ENCODE measurements at places on chromosomes 2 and 18.

DNA sequence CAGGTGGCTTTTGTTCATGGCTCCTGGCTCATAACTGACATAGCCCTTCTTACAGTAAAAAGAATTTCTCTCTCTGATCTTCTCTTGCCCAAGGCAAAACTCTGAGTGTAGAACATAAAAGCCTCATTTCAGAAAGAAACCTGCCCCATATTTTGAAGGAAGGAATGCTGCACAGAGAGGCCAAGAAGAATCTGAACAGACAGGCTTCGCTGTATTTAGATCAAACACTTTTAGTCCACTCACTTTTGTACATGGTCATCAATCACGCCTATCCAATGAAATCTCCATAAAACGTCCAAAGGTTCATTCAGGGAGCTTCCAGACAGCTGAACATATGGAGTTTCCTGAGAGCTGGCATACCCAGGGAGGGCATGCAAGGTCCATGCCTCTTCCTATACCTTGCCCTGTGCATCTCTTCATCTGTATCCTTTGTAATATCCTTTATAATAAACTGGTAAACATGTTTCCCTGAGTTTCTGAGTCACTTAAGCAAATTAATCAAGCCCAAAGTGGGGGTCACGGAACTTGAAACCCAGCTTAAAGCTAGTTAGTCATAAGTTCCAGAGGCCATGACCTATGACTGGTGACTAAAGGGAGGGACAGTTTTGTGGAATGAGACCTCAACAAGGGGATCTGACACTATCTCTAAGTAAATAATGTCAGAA, 62.5 kb upstream of the TMEM247 start:
- DNase-seq = no peak

- DNase-seq = no peak
These were observed 355.0 kb downstream of the DSC3 start for GRCh38 chr18:30687501-30687900.

GRCh38 chr2:197073270-197073669, 146.8 kb upstream of the PGAP1 start:
- no peak for DNase-seq

DNA sequence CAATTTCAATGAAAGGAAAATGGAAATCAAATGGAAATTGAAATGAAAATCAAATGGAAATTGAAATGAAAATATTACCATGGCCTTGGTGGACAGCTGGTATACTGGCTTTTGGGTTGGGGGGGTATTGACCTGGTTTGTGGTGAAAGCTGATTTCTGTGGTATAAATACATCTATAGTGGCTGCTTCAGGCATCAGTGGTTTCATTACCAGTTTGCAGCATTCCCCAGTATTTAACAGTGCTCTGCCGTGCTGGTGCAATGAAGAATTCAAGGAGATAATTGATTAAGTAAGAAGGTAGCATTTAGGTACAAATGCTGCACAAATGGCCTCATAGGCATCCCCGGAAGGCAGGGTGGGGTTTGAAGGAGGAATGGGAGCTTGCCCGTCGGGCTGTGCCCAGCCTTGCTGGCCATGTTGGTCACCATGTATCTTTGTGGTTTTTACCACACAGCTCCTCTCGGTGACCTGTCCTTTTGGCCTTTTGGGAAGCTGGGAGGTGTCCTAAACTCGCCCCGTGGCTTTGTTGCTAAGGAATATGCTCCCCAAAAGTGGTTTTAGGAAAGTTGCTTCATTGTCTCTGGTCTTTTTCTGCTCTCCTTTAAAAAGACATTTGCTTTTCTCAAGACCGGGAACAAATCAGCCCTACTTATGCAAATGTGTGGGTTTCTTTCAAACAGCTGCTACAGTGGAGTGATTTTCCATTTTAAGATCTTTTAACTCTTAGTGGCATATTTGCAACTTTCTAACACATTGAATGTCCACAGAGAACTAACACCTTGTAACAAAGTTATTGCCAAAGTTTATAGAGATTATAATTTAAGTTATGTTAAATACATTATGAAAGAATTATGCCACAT, 28.6 kb downstream of the SNTG2 start:
- no peak for DNase-seq

GRCh38 chr18:63339920-63340484, 20.4 kb upstream of the BCL2 start:
- peak; percentile 56 for DNase-seq

GRCh38 chr18:76922107-76922506, 99.8 kb downstream of the ZNF236 start:
- DNase-seq = peak; percentile 45

DNA sequence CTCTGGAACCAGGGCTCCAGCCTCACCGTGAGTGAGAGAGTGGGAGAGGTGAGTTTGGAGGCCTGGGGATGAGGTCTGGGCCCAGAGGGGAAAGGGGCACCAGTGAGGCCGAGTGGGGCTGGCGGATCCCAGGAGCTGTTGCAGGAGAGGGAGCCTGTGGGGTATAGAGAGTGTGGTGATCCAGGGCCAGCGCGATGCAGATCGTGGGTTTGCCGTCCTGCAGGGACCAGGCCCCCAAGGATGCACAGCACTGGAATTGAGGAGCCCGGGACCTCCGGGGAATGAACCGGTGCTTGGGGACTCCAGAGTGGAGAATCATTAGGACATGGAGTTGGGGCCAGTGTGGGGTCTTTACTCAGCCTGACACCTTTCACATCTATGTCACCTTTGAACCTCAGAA, 25.7 kb upstream of the RAB6D start:
- DNase-seq = no peak

- DNase-seq = no peak
These were observed 10.3 kb downstream of the CYP1B1 start for GRCh38 chr2:38065502-38066135.

DNA sequence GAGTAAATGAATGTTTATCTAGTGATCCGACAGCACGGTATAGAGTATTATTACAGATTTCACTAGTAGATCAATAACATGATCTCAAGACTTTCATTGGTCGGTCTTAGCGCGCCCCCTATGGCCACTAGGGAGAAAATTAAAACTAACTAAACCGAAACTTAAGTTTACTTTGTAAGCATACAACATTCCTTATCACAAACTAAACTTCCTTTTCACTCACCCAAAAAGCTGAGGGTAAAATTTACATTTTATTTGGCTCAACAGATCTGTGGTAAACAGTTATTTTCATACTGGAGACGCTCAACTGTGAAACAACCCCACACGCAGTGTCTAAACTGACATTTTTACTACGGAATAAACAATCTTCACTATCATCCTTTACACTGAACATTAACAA, 215.6 kb upstream of the MAP2 start:
- no peak for DNase-seq

DNA sequence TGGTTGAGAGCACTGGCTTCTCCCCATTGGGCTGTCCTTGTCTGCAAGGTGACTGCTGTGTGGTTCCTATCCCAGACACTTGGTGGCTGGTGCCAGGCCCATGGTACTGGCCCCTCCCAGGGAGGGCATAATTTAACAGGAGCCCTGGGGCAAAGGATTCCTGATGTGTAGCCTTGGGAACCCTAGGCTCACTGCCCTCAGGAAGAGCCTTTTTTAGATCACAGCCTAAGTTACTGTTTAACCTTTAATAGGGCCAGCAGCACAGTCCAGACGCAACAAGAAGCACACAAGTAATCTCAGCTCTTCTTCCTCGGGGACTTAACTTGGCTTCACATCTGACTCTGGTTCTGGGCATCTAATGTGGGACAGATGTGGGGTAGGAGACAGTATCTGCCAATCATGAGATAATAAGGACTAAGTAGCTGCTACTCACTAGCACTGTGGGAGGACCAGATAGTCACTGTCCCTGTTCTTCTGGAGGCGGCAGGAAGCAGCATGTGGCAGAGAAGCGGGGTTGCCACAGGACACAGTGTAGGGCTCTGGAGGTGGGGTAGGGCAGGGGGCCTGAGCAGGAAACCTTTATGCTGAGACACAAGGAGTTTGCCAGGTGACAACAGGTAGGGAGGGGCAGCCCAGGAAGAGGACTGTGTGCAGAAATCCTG, 136.3 kb downstream of the TMEM17 start:
- DNase-seq = no peak

DNA sequence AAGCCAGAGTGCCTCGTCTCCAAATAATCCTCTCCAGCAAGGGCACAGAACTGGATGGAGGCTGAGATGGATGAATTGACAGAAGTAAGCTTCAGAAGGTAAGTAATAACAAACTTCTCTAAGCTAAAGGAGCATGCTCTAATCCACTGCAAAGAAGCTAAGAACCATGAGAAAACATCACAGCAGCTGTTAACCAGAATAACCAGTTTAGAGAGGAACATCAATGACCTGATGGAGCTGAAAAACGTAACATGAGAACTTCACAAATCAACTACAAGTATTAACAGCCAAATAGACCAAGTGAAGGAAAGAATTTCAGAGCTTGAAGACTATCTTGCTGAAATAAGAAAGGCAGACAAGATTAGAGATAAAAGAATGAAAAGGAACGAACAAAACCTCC, 32.3 kb downstream of the WDPCP start:
- DNase-seq = no peak

DNA sequence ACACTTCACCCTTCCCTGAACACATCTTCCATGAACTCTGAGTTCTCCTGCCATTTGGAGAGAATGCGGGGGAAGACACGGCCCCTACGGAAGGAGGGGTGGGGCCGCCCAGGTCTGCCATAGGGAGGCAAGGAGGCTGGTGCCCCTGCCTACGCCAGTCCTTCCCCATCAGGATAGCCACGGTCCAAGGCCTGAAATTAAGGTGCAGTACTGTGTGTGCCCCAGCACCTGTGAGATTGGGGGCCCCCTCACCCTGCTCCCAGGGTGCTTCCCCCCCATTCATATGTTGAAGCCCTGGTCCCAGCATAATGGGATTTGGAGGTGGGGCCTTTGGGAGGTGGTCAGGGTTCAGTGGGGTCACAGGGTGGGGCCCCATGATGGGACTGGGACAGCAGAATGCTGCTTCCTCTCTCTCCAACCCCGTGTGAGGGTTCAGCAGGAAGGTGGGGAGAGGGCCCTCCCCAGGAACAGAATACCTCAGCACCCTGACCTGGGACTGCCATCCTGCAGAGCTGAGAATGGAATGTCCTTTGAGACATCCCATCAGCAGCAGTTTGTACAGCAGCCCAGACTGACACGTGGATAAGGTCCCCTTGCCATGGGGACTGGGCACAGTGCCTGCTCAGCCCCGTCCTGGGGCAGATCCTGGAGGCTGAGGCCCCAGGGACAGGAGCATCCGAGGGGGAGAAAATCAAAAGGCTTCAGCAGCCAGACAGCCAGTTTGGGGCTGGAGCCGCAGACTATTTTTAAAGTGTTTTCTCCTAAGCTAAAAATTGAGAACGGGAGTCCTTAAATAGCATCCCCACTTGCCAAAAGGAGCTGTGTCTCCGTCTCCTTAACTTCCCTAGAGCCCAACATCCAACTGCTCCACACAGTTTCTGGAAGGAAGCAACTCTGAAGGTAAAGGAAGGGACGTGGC, 105.1 kb downstream of the NDUFA10 start:
- DNase-seq = no peak

All from CD4-positive, alpha-beta T cell treated with Interleukin-15 for 4 hours (primary cell).